Suprapubic skin (tissue), 4 donors: ENCODE measurements at places on chromosomes 3 and 15. TPM values are rescaled to one million over a fixed set of nuclear protein-coding genes. Genes with fewer than 3 reads are reported as not detected.

DNA sequence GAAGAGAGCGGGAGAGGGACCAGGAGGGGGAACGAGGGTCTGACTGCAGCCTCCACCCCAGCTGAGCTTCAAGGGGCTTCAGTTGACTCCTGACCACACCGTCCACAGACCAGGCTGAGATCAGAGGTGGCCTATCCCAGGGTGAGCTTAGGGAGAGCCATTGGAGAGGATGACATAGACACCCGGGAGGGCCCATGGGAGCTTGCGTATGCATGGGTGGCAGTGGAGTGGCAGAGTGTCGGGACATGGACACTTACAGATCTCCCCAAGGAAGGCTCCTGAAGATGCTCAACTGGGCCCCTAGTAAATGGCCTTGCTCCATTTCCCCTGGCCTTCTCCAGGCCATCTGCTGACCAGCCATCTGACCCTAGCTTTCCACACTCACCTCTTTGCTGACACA, 12.6 kb upstream of the ALAS1 start:
- no peak overlapping the region for H3K27ac ChIP-seq
- peaks cover 10% of the 10 kb centered on the region for H3K4me1 ChIP-seq
- H3K36me3 ChIP-seq, result no peaks in the 10 kb centered on the region
- no peaks in the 10 kb centered on the region for H3K27me3 ChIP-seq

DNA sequence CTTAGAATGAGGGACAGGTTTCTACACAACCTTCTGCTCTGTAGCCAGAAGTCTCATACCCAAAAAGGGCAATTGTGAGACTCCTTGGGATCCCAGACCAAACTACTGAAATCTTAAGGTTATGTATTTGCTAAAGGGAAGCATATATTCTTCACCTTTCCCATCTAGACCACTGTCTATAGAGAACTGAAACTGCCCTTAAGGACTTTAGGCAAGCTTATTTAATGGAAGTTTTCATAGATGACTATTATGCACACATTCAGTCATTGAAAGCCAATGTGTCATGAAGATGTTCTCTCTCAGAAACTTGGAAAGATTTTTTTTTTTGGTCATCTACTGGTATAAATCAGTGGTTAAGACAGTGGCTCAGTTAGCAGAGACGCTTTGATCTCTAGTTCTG, 365.3 kb downstream of the MCTP2 start:
- no peak for DNase-seq
- no peaks in the 10 kb centered on the region for H3K4me1 ChIP-seq
- H3K36me3 ChIP-seq, result no peaks in the 10 kb centered on the region
- H3K4me3 ChIP-seq, result no peak overlapping the region
- peaks cover 6% of the 10 kb centered on the region for H3K27me3 ChIP-seq

DNA sequence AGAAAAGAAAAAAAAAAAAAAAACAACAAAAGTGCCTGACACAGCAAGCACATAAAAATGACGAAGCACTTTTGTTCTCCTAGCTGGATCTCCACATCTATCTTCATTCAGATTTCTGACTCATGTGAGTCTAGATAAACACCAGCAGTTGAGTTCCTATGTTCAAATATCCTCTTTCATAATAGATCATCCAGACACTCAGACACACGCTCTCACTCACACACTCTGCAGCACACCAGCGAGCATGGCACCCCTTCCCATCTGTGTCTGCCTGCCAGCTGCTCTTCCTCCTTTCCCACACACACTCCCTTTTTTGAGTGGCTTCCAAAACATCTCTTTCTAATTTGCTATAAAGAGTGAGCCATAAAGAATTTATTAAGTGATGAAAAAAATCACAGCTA, 19.8 kb upstream of the CELF6 start:
- H3K27ac ChIP-seq, result peak overlapping the region; percentile 15
- H3K36me3 ChIP-seq, result peaks cover 26% of the 10 kb centered on the region
- no peaks in the 10 kb centered on the region for H3K27me3 ChIP-seq

DNA sequence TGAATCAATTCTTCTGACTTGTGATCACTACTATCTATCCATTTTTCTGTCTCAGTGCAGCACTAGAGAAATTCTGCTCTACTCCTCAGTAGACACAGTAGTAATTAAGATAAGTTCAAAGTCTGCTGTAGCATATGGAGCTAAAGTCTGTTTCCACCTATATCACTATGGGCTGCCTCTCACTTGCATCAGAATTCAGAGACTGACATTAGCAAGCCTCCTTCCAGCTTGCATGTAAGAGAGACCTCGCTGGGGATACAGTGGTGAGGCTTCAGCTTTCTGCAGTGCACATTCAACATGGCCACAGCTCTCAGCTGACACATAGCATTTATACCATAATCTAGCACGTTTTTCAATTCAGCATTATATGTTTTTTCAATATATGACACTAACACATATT, 217.0 kb downstream of the PLOD2 start:
- no peak overlapping the region for H3K4me3 ChIP-seq
- H3K4me1 ChIP-seq, result no peaks in the 10 kb centered on the region
- no peaks in the 10 kb centered on the region for H3K27me3 ChIP-seq
- H3K27ac ChIP-seq, result no peak overlapping the region
- H3K36me3 ChIP-seq, result no peaks in the 10 kb centered on the region
- no peak for DNase-seq

DNA sequence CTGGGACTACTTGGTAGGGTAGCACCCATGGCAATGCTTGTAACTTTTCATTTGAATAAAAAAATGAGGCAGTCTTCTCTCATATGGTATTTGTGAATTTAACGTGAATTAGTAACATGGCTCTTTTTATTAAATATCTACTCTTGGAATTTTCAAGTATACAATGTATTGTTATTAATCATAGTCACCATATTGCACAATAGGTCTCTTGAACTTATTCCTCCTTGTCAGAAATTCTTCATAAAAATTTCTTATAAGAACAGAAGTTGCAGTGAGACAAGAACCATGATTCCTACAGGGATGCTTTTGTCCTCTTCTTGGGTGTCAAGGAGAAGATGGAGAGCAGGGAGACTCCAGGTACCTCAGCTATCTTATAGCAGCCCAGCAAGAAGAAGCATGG, 203.8 kb upstream of the FEZF2 start:
- DNase-seq, result no peak
- H3K4me3 ChIP-seq, result no peak overlapping the region
- H3K36me3 ChIP-seq, result no peaks in the 10 kb centered on the region
- H3K27me3 ChIP-seq, result no peaks in the 10 kb centered on the region

DNA sequence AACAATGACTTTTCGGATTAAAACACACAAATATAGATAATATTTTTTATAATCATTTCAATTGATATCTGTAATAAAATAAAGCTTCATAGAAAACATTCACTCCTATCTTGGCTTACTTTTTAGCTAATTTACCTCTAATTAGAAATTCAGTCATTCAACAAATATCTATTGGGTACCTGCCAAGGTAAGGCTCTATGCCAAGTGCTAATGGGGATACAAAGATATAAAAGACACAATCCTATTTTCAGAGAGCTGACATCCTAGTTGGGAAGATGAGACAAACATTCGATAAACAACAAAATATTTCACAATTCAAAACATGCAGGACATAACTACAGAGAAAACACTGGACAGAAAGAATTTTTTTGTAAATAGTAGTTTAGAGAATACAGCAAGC, 63.3 kb downstream of the ULK4 start:
- H3K4me1 ChIP-seq, result no peaks in the 10 kb centered on the region
- peaks cover 8% of the 10 kb centered on the region for H3K36me3 ChIP-seq
- no peak for DNase-seq

DNA sequence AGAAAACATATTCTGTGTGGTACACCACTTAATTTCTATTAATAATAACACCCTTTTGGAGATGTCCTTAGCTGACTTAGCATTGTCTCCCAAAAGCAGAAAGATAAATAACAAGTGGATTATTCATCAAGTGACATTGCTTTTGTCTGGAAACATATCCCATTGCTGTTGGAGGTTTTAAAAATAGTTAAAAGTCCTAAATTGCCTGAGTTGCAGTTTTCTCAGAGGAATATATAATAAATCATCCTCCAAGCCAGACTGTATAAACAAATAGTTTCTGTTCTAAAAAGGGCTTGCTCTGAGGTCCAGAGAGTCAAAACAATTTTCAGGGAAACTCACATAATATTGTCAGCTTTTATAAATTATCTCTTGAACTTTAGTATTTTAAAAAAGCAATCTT, 60.4 kb upstream of the CD96 start:
- H3K4me1 ChIP-seq, result no peaks in the 10 kb centered on the region
- H3K27ac ChIP-seq, result no peak overlapping the region
- no peaks in the 10 kb centered on the region for H3K36me3 ChIP-seq

DNA sequence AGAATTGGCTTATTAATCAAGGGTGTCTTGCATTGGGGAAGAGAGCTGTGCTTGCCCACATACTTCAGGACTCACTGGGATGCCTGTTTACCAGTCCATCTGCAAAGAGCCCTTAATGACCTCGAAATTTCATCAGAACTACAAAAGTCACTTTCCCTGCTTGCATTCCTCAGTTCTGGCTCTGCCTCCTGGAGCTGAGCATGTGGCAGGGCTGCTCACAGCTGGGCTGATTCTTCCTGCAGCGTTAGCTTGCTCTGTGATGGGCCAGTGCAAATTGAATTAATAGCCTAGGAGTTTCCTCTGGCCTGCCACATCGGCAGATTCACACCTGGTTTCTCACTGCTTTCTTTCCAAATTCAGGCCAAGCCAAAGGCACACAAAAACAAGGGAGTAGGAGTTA, 108.9 kb downstream of the DUT start:
- H3K4me1 ChIP-seq, result no peaks in the 10 kb centered on the region
- no peak for DNase-seq
- H3K36me3 ChIP-seq, result peaks cover 24% of the 10 kb centered on the region
- H3K27me3 ChIP-seq, result no peaks in the 10 kb centered on the region
- no peak overlapping the region for H3K4me3 ChIP-seq
- no peak overlapping the region for H3K27ac ChIP-seq

GRCh38 chr3:167102071-167102470, 278.0 kb downstream of the ZBBX start:
- no peak for DNase-seq
- no peaks in the 10 kb centered on the region for H3K36me3 ChIP-seq
- H3K27ac ChIP-seq, result no peak overlapping the region

- H3K4me1 ChIP-seq, result peaks cover 6% of the 10 kb centered on the region
- H3K27me3 ChIP-seq, result no peaks in the 10 kb centered on the region
- H3K4me3 ChIP-seq, result no peak overlapping the region
Observed at GRCh38 chr15:57184502-57184901, 191.8 kb upstream of the CGNL1 start.

DNA sequence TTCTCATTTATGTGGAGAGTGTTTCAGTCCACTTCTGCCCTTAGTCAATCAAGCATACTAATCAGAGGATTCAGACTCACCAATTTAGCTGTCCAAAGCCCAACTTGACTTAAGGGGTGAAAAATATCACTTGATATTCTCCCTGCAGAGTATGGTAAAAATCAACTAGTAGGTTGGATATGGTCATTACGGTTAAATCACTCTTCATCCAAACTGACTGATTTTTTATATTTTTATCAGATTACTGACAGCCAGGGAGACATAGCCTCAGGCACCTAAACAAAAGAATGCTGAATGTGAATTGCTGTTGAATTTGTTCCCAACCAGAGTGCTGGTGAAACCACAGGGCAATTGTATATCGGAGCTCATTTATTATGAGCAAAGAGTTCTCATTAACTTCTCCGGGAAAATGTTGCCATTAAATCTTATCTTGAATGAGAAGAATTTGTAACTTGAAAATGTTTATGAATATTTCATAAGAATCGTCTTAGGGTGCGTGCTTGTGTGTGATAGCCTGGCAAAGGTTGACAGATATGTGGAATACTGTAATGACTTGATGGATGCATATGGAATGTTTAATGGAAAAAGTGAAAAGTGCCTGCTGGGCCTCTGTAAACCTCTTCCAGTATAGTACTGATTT, 411.2 kb downstream of the NAALADL2 start:
- no peak for DNase-seq
- H3K36me3 ChIP-seq, result no peaks in the 10 kb centered on the region
- H3K4me3 ChIP-seq, result no peak overlapping the region
- H3K27me3 ChIP-seq, result no peaks in the 10 kb centered on the region
- H3K27ac ChIP-seq, result no peak overlapping the region

- H3K4me3 ChIP-seq, result no peak overlapping the region
- DNase-seq, result no peak
- no peaks in the 10 kb centered on the region for H3K27me3 ChIP-seq
- H3K27ac ChIP-seq, result no peak overlapping the region
- H3K36me3 ChIP-seq, result no peaks in the 10 kb centered on the region
Observed at GRCh38 chr3:185713015-185713414, 111.8 kb downstream of the IGF2BP2 start.

- peaks cover 8% of the 10 kb centered on the region for H3K4me1 ChIP-seq
- no peaks in the 10 kb centered on the region for H3K36me3 ChIP-seq
- H3K27ac ChIP-seq, result no peak overlapping the region
- H3K4me3 ChIP-seq, result no peak overlapping the region
Observed at GRCh38 chr3:23077126-23077525, 126.0 kb upstream of the UBE2E2 start.

- no peak for DNase-seq
- H3K4me1 ChIP-seq, result no peaks in the 10 kb centered on the region
- peaks cover 3% of the 10 kb centered on the region for H3K27me3 ChIP-seq
- no peaks in the 10 kb centered on the region for H3K36me3 ChIP-seq
Observed at GRCh38 chr3:187450431-187451190, 82.4 kb downstream of the RTP4 start.

DNA sequence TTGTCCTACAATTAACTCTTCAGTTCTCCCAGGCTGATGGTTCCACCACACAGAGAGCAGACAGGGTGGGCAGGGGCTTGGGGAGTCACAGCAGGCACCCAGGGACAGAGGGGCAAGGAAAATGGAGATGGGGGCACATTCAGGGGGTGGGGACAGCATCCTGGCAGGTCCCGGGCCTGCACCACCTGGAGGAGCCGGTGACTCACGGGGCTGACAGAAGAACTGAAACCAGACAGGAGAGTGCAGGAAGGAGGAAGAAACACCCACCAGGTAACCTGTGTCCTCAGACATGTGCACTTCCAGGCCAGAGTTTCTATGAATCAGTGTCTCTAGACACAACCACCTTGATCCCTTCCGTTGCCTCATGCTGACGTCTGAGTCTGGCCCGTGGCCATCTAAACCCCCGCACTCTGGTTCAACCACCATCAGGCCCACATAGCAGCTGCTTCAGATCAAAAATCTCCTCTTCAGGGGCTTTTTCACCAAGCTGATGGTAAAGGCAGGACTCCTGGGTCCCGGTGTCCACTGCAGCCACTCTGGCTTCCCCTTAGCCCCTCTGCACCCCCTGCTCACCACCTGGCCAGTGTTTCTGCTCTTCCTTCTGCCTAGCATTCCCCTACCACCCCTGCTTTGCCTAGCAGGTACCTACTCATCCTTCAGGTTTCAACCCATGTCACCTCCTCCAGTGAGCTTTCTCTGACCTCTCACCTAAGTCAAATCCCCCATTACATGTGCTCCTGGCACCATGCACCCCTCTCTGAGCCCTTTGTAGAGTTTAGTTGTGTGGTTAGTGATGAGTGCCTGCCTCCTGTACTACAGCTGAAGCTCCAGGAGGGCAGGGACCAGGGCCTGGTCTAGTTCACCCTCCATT, 16.5 kb upstream of the CYP11A1 start:
- H3K4me1 ChIP-seq, result peaks cover 35% of the 10 kb centered on the region
- H3K27ac ChIP-seq, result no peak overlapping the region
- H3K4me3 ChIP-seq, result no peak overlapping the region
- DNase-seq, result no peak
- H3K27me3 ChIP-seq, result no peaks in the 10 kb centered on the region
- no peaks in the 10 kb centered on the region for H3K36me3 ChIP-seq

The GOLGA8S gene
- not detected for total RNA-seq

The CPNE9 gene
- total RNA-seq, result 3.4 TPM

The PIGZ gene
- 11.0 TPM for total RNA-seq

The CPN2 gene
- total RNA-seq, result not detected

The IL5RA gene
- not detected for total RNA-seq

The ANKRD34C gene
- not detected for total RNA-seq

The ALG1L2 gene
- not detected for total RNA-seq

The SLC24A5 gene
- total RNA-seq, result 5.5 TPM

The AHSG gene
- not detected for total RNA-seq

The CCDC191 gene
- 2.6 TPM for total RNA-seq

The MAGEL2 gene
- not detected for total RNA-seq
